ENCODE measurements at places on chromosomes 1 and 21.

GRCh38 chr1:216630532-216630931, 92.7 kb downstream of the ESRRG start:
- DNase-seq: no peak

- DNase-seq: no peak
Observed at GRCh38 chr1:174569240-174569639, 121.5 kb downstream of the GPR52 start.

GRCh38 chr1:16396591-16396990, 29.5 kb downstream of the SZRD1 start:
- no peak for DNase-seq

- DNase-seq: no peak
Observed at GRCh38 chr1:85453640-85454194, 11.2 kb downstream of the DDAH1 start.

GRCh38 chr1:67647814-67648358, 37.1 kb upstream of the GADD45A start:
- no peak for DNase-seq

- no peak for DNase-seq
Observed at GRCh38 chr1:56045477-56045876, 533.9 kb downstream of the PLPP3 start.

All from NCI-H1092 treated with DMSO at 0.1 percent for 48 hours (cell line).